ENCODE measurements at places on chromosomes 12 and 14.

GRCh38 chr14:95374239-95374997 is 54.7 kb upstream of the CLMN start:
- no peak for DNase-seq

GRCh38 chr14:56816574-56817391 is 6.5 kb upstream of the OTX2 start:
- no peak for DNase-seq

GRCh38 chr12:119780786-119781434 is 96.2 kb downstream of the CIT start:
- peak; percentile 27 for DNase-seq

- DNase-seq = no peak
These were observed 17.1 kb upstream of the AKAP6 start for GRCh38 chr14:32312010-32312331.

GRCh38 chr12:80064269-80064668 is 35.1 kb upstream of the OTOGL start:
- DNase-seq = no peak

DNA sequence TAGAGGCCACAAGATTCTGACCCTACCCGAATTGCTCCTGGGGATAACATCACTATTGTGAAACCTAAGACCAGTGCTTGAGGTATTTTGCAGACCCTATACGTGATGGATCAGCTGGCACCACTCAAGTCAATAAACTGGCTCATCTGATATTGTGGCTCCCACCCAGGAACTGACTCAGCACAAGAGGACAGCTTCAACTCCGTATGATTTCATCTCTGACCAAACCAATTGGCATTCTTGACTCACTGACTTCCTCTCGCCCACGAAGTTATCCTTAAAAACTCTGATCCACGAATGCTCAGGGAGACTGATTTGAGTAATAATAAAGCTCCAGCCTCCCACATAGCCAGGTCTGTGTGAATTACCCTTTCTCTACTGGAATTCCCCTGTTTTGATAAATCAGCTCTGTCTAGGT is 1036.1 kb upstream of the TMEM132C start:
- DNase-seq = no peak

Measured in putamen (tissue), 1 donor.